Retina (tissue), 1 donor: ENCODE measurements at places on chromosomes 12 and 14.

DNA sequence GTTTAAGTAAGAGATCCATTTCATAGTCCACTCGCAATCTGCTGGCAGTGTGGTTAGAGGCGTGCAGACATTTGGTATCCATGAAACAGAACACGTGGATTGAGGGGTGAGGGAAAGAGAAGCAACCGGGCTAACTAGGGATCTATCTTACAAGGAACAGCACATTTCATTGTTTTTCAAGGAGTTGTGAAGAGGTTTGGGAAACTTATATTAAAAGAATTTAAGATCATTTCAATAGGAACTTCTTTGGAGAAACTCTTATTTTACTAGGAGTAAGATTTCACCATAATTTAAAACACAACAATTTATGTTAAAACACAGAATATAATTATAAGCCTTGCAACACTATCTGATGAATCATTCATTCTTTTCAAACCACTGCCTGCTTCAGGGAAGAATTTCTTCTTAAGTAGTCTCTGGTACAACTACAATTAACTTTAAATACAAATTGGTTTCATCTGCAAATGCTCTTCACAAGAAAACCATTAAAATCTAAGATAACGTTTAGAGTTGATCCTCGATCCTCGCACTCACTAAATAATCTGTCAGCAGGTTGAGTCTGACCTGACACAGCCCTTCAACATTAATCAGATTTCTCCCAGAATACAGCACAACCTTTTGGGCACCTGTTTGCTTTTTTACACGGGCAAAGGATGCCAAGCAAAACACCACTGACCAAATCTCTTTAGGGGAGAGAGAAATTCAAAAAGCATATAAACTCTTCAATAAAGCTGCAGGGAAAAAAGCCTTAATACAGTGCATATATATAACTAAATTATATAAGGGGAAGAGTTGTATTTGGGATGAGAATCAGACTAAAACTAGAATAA, 27.3 kb downstream of the PPTC7 start:
- no peak for DNase-seq

DNA sequence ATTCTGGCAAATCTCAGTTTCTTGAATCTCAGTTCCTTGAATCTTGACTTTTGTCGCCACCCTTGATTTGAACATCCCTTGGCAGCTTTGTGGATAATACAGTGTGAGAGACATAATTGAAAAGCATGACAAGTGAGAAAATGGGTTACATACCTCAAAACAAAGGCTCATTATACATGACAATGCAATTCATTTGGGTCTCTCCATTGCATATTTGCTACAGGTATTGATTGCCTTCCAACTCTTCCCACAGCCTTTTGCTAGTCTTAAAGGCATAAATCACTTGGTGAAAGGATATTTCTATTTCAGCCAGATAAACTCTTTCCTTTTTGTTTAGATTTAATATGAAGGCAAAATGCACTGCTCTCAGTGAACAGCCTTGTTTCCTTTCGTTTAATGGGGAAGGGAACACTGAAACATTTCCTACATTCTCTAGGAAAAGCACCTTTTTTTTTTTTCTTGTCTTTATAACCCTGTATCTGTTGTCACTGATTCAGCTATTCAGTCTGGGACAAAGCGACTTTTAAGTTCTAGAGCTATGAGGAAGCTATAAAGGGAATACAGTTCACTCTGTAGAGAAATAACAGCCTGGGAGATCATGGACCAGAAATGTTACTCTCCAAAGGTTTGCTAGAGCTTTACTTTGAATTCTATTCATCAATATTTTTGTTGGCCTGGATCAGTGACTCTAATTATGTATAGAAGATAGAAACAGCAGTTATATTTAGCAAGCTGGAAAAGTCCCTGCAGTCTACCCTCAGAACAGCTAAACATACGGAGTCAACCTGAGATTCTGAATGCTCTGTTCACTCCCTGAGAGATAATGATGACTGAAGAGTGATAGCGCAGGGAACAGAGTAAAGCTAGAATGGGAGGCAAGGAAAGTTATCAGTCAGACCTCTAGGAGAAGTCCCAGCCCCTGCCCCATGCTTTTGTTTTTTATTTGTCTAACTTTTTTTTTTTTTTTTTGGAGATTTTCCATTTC, 311.4 kb downstream of the RGS6 start:
- no peak for DNase-seq

- DNase-seq: no peak
Observed at GRCh38 chr12:131963381-131963780, 13.6 kb downstream of the EP400 start.

- DNase-seq: no peak
Observed at GRCh38 chr12:52441320-52441911, 7.2 kb upstream of the KRT75 start.

GRCh38 chr12:105831372-105831771, 307.4 kb downstream of the NUAK1 start:
- no peak for DNase-seq

DNA sequence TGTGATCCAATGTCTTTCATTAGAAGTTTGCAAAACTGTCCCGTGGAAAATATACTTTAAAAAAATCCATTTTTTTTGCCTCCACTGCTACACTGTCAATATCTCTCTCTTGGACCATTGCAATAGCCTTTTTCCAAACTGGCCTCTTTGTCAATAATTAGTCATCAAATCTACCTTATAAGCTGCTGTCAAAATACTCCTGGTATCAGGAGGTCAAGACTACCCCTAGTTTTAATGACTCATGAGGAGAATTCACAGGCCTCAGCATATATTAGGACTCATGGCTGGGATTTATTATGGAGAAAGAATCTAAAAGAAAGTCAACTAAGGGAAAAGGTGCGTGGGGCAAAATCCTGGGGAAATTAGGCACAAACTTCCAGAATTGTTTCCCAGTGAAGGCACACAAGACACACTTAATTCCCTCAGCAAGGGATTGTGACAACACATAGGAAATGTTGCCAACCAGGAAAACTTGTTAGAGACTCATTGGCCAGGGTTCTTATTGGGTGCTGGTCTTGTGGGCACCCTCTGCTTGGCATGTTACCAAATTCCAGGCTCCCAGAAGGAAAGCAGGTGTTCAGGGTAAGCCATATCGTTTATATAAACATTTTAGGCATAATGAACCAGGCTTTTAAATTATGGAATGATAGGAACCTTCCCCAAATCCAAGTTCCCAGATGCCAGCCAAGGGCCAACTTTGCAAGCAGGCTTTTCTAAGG, 56.1 kb downstream of the TMEM117 start:
- no peak for DNase-seq

GRCh38 chr14:67778792-67779191, 37.6 kb downstream of the ZFYVE26 start:
- no peak for DNase-seq

DNA sequence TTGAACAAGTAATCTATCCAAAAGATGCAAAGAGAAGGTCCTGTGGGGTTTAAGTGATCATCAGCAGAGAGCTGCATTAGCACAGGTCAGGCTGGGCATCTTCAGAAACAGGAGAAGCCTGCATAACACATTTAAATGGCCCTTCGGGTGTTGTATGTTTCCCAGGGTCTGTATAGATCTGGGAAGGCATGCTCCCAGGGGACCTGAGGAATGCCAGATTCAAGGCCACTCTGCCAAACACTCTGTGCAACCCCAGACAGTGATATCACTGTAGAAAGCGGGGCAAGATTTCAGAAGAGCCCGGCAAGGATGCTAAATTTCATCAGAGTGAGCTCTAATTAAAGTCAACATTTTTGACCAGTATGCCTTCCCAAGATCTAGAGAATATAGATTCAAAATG, 92.9 kb downstream of the ARMH4 start:
- no peak for DNase-seq
